Hepatocyte (in vitro differentiated cells): ENCODE measurements at places on chromosomes 7 and 10. TPM values are rescaled to one million over a fixed set of nuclear protein-coding genes. Genes with fewer than 3 reads are reported as not detected.

DNA sequence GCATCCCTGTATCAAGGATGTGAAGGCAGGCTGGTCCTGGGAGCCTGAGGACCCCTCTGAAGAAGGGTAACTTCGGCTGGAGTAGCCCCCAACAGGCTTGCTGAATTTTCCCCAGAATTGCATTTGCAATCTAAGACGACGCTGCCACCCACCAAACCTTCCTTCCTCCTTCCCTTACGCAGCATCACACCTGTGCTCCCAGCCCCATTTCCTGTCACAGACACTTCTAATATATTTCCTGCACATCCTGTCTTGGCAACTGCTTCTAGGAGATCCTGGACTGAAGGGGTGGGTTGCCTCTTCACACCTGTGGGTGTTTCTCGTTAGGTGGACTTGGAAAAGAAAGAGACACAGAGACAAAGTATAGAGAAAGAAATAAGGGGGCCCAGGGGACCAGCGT is 9.4 kb upstream of the PGAM1 start:
- no peak for DNase-seq

CRPPA gene
- 3.4 and 4.4 TPM in 2 replicates for total RNA-seq

GRCh38 chr10:22436526-22436892 is 91.2 kb downstream of the SPAG6 start:
- no peak for DNase-seq

DNA sequence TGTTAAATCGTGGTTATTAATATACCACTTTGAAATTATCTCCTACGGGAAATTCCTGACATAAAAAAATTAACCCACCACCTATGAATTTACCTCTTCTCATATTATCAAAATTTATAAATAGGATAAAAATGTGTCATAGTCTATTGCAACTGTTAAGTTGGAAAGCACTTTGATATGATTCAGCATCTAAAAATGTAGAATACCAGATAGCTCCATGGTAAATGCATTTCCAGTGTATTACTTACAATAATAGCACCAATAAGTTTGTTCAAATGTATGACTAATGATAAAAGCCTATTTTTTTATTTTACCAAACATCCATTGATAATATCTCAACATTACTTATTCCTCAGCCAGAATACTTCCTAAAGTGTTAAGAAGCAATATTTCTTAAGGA is 13.6 kb upstream of the KCND2 start:
- DNase-seq, result no peak

- no peak for DNase-seq
Measured at GRCh38 chr7:20597339-20597738, 18.1 kb upstream of the ABCB5 start.

FOXI2 gene
- not detected in 2 replicates for total RNA-seq

GRCh38 chr7:112143136-112143535 is 63.1 kb downstream of the DOCK4 start:
- DNase-seq, result no peak

DNA sequence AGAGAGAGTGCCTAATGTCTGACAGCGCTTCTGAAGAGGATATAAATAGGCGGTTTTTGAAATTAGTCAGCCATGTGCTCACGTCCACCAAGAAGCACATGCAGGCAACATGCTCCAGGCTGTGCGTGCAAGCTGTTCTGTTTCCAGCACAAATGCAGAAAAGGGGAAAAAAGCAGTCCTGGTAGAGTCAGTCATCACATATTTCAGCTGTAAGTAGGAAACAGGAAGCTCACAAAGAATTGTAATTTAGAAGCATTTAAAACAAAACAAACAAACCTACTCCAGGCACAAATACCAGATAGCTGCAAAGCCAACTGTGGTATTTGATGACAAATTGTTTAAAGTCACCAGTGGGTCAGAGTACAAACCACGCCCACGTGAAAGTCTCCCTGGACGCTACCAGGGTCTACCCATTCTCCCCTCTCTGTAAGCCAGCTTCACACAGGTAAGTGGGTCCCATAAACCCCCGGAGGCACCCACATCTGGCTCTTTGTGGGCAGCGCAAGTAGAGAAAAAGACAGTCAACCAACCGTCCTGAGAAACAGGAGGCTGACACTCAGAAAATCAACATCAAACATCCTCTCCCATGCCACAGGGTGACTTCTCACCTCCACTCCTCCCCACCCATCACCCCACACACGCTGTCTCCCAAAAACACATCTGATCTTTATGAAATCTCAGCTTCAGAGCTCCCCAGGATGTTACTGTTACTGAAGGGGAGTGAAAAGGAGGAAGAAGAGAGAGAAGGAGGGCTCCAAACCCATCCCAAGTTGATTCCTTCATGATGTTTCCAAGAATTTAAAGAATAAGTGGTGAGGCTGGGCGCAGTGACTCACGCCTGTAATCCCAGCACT is 186.4 kb downstream of the FAM107B start:
- peak; percentile 70 for DNase-seq

- no peak for DNase-seq
Measured at GRCh38 chr10:45135443-45136198, 134.9 kb downstream of the ZNF22 start.

DNA sequence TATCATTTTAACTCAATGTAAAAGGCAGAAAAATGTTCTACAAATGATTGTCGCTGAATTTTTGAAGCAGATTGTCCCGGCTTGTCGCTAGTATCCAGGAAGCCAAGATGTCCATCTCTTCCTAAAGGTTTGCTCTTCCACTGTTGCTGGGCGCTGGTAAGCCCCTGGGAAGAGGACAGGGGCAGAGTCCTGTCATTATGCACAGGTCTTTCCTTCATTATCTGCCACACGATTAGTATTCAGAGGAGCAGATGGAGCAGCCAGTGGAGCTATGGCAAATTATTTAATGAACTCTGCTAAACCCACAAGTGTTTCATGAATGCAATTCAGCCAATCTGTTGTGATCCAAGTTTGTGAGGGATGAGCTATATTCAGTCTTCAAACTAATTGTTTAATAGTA is 499.1 kb upstream of the NRP1 start:
- DNase-seq, result no peak

NSMCE4A gene
- 57.9 and 67.6 TPM in 2 replicates for total RNA-seq

NPSR1 gene
- total RNA-seq, result not detected in 2 replicates

THSD7A gene
- 6.9 and 8.3 TPM in 2 replicates for total RNA-seq

OR6V1 gene
- not detected in 2 replicates for total RNA-seq

TFPI2 gene
- 41.5 and 66.2 TPM in 2 replicates for total RNA-seq

DNA sequence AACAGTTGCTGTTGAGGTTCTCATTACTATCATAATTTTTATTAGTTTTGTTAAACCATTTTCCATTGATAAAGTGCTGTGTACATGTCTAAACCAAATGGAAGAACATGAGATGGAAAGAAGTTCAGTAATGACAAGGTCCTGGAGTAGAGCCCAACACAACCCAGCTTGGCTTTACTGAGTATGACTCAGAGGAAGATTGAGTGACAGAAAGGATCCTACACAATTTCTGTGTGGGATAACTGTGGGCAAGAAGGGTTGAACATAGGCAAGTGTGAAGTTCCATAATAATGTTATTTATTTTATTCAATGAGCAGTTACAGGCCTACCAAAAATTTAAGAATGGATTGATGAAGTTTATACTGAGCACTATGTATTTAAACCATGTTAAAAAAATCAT is 15.9 kb downstream of the PRKG1 start:
- DNase-seq, result no peak

DNA sequence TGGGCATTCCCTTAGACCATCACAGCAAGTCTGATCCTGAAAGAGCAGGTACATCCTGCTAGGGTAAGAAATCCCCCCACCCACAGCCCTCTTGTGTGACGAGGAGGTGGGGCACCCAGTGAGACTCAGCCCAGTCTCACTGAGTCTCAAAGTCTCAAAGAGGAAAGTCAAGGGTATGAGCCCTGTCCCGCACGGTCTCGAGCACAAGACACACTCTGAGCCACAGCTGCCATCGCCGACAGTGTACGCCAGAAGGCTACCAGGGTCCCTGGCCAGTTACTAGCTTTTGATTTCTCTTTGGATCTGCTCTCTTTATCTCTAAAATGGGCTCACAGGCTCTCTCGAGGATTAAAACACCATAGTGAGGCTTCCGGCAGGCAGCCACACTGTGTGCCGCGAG is 190.2 kb downstream of the TNS3 start:
- no peak for DNase-seq

GRCh38 chr10:38072552-38072951 is 21.6 kb upstream of the ZNF37A start:
- DNase-seq, result no peak

GRCh38 chr7:82700741-82701140 is 257.2 kb upstream of the CACNA2D1 start:
- peak; percentile 35 for DNase-seq

WDR86 gene
- total RNA-seq, result 10.6 and 15.5 TPM in 2 replicates

GRID2IP gene
- total RNA-seq, result 0.44 and 0.73 TPM in 2 replicates

CCSER2 gene
- 36.5 and 41.1 TPM in 2 replicates for total RNA-seq

SERPINE1 gene
- total RNA-seq, result 81.8 and 98.2 TPM in 2 replicates

GRCh38 chr7:82435769-82436168 is 7.8 kb downstream of the CACNA2D1 start:
- DNase-seq, result no peak

DNA sequence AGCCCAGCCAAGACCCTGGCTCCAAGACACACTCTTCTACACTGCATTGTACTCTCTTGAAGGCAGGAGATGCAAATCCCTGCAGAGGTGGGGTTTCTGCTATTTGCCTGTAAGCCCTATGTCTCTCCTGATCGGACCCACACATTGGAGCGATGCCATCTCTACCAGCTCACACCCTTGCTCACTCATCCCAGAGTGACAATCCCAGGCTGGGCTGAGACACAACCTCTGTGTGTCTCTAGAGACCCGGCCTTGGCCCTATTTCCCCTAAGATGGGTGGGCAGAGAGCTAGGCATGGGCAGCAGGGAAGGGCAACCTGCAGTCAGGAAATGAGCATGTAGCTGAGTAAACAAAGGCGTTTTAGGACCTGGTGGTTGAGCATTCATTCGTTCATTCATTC is 25.6 kb downstream of the CCDC3 start:
- DNase-seq, result no peak

DNA sequence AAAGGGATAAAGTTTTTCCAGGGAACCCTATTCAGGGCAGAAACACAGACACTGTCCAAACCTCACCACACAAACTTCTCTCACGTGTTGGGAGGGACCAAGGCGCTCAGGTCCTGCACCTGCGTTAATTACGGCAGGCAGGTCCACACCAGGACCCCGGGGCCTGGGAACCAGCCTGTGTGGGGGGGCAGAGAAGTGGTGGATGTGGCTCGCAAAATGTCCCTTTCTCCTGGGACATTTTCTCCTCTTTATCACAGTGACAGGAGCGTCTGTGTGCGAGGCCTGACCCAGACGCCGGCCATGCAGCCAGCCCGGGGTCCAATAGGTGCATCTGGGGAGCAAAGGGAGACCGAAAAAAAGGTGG is 73.4 kb upstream of the ZNF722 start:
- no peak for DNase-seq

DNA sequence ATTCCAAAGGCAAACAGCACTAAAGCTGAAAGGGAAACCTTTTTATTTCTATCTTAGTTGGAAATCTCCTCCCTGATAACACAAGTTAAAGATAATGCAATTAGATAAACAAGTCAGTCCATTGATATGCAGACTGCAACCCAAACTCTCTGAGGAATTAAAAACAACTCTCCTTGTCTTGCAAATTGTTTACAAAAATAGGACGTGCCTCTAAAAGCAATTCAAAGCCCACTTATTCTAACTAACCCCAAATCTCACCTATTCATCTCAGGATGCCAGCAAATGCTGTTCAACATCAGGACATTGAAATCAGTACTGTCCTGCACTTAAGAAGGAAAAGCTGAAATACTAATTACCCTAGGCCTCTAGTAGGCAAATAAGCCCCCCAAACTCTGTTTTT is 12.8 kb downstream of the SHTN1 start:
- no peak for DNase-seq
